ENCODE measurements at places on chromosomes 5 and 9. TPM values are rescaled to one million over a fixed set of nuclear protein-coding genes. Genes with fewer than 3 reads are reported as not detected.

The UBE2QL1 gene
- total RNA-seq, result not detected

The TNFSF8 gene
- total RNA-seq, result not detected

The TMEFF1 gene
- total RNA-seq, result 1.9 TPM

The CKMT2 gene
- not detected for total RNA-seq

The FBP2 gene
- not detected for total RNA-seq

The IL3 gene
- not detected for total RNA-seq

The KCNT1 gene
- total RNA-seq, result not detected

The PTGER4 gene
- total RNA-seq, result 39.9 TPM

The MAP1B gene
- total RNA-seq, result 57.2 TPM

The PWWP2A gene
- total RNA-seq, result 21.3 TPM

The ARSI gene
- 0.24 TPM for total RNA-seq

The ANKRD18B gene
- total RNA-seq, result not detected

The CMYA5 gene
- 0.25 TPM for total RNA-seq

The VLDLR gene
- total RNA-seq, result 4.2 TPM

The ARID3C gene
- 0.34 TPM for total RNA-seq

The ANKRD18A gene
- total RNA-seq, result not detected

The PDCD1LG2 gene
- total RNA-seq, result 7.2 TPM

The SPINK6 gene
- total RNA-seq, result 1.1 TPM

The FOCAD gene
- total RNA-seq, result 26.1 TPM

The ENC1 gene
- 4.8 TPM for total RNA-seq

The SLC27A6 gene
- total RNA-seq, result 1.6 TPM

The GABRA6 gene
- not detected for total RNA-seq

The TRIM7 gene
- 0.29 TPM for total RNA-seq

The TAF11L10 gene
- not detected for total RNA-seq

The KCNIP1 gene
- total RNA-seq, result not detected

The LCN15 gene
- total RNA-seq, result not detected

The CDC20B gene
- not detected for total RNA-seq

The CARD6 gene
- 23.3 TPM for total RNA-seq

The SAXO1 gene
- 0.20 TPM for total RNA-seq

The LCP2 gene
- total RNA-seq, result 0.10 TPM

The KIF3A gene
- total RNA-seq, result 3.9 TPM

The SHOC1 gene
- not detected for total RNA-seq

The PCDHGA11 gene
- total RNA-seq, result 18.8 TPM

The IQGAP2 gene
- 2.9 TPM for total RNA-seq

The ZNF618 gene
- 7.1 TPM for total RNA-seq

The TRUB2 gene
- 11.3 TPM for total RNA-seq

The HSPB3 gene
- total RNA-seq, result not detected

The ZNF300 gene
- 2.6 TPM for total RNA-seq

The GGTA1 gene
- 1.1 TPM for total RNA-seq

The RECK gene
- 24.3 TPM for total RNA-seq

The GARIN3 gene
- total RNA-seq, result not detected

The FRMD3 gene
- total RNA-seq, result 0.05 TPM

The LAMC3 gene
- total RNA-seq, result 4.0 TPM

The GOLGA2 gene
- 110 TPM for total RNA-seq

The CCDC152 gene
- total RNA-seq, result 1.2 TPM

The ANXA1 gene
- total RNA-seq, result 337 TPM

The KCTD16 gene
- 0.12 TPM for total RNA-seq

The ASS1 gene
- total RNA-seq, result 249 TPM

The WDR70 gene
- total RNA-seq, result 16.7 TPM

The NXNL2 gene
- total RNA-seq, result not detected

The CER1 gene
- not detected for total RNA-seq

The FOXD4L3 gene
- total RNA-seq, result 0.34 TPM

The PLAC8L1 gene
- not detected for total RNA-seq

The ANKRD34B gene
- total RNA-seq, result not detected

The RNF180 gene
- 1.9 TPM for total RNA-seq

The RFX3 gene
- 1.4 TPM for total RNA-seq
